NCI-H748 treated with DMSO at 0.1 percent for 48 hours (cell line): ENCODE measurements at places on chromosomes 13 and 19.

DNA sequence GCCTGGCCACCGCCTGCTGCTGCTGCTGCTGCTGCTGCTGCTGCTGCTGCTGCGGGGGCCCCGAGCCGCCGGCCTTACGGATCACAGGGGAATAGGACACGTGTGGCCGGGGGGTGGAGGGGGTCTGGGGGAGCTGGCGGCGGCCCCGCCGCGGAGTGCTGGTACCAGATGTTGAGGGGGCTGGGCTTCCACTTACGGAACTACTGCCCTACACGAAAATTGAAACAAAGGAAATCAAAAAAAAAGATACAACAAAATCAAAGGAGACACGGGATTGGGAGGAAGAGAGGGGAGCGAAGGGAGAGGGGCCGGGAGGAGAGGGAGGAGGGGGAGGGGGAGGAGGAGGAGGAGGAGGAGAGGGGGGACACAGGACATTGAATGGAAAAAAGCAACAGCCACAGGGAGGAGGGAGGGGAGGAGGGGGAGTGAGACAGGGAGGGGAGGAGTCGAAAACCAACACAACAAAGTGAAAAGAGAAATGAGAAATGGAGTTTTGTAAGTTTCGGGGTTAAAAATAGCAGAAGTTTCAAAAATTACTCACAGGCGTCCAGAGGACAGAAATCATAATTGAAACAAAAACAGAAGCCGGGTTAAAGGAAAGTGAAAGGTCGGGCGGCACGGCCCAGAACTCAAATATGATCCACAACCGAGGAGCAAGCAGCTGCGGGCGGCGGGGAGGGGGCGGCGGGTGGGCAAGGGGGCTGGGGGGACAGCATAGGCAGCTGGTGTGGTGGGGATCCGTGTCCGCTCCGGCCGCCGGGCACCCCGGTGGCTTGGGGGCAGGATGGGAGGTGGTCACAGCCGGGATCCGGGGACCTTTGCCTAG is 57.8 kb downstream of the IER2 start:
- no peak for DNase-seq

GRCh38 chr13:113612607-113613006 is 28.1 kb downstream of the TFDP1 start:
- DNase-seq: no peak

DNA sequence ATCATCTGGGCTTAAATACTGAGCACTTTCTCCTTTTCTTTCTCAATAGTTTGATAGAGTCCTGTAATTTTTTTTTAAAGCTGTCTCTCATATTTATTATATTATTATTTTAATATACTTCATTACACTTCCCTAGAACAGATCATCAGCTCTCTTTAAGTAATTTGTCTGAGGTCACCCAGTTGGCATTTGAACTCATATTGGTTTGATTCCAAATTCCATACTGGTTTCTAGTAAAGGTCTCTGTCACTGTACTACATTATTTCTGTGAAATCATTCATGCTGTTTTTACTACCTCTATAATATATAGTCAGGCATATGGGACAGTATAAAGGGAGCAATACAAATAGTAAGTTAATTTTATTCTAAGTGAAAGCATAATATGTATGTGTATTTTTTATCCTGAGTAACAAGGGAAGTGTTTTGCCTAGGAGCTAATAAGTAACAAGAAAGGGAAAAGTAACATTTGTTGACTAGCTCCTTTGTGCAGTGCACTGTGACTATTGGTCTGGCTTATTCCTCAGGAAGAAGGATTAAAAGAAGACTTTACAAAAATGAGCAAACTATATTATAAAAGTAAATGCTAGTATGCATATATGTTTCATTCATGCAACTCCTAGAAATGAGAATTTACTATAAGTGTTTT is 14.3 kb downstream of the LPAR6 start:
- DNase-seq: no peak

GRCh38 chr13:112898621-112899280 is 70.3 kb upstream of the MCF2L start:
- no peak for DNase-seq

GRCh38 chr19:1882089-1882785 is 3.1 kb downstream of the ABHD17A start:
- DNase-seq: no peak
